ENCODE measurements at places on chromosomes 12 and 14.

- no peak overlapping the region for H3K4me3 ChIP-seq
- ATAC-seq = no peak
- no peaks in the 10 kb centered on the region for H3K27me3 ChIP-seq
- H3K4me1 ChIP-seq = no peaks in the 10 kb centered on the region
- no peak overlapping the region for H3K27ac ChIP-seq
Measured at GRCh38 chr12:78671295-78671694, 193.3 kb upstream of the SYT1 start.

DNA sequence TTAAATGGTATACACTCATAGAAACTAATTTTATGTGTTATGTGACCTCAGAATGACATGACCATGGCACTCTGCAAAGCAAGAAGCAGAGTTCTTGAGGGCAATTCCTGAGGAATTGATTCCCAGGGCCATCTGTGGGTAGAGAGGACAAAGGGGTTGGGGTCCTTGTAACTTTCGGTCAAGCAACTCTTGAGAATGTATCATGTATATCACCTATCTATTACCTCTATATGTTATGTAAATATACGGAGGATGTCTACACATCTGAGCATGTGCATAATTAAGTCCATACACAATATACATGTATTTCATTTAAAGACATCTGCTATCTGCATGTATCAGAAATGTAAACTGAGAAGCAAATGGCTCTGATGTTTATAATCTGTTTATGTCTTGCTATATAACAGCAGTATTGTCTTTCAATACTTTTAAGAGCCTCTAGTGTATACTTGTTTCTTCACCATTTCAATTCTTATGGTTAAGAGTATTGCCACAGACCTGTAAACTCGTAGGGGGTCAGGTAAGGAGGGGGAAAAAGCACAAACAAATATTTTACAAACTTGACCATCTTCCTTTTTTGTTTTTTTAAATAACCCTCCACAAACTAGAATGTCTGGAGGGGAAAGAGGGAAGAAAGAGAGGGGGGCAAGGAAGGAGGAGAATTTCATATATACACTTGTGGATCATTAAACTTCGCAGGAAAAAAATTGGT is 4.5 kb downstream of the FOXA1 start:
- H3K4me1 ChIP-seq = no peaks in the 10 kb centered on the region
- no peak overlapping the region for H3K27ac ChIP-seq
- ATAC-seq = no peak
- H3K36me3 ChIP-seq = no peaks in the 10 kb centered on the region
- H3K27me3 ChIP-seq = peaks cover 100% of the 10 kb centered on the region
- H3K4me3 ChIP-seq = no peak overlapping the region

- peak overlapping the region; percentile 37 for H3K27ac ChIP-seq
- H3K36me3 ChIP-seq = no peaks in the 10 kb centered on the region
- no peak for ATAC-seq
- H3K27me3 ChIP-seq = no peaks in the 10 kb centered on the region
- no peaks in the 10 kb centered on the region for H3K4me1 ChIP-seq
- no peak overlapping the region for H3K4me3 ChIP-seq
Measured at GRCh38 chr12:104011253-104011652, 38.7 kb downstream of the GLT8D2 start.

- peak overlapping the region; percentile 90 for H3K27ac ChIP-seq
- peak; percentile 6 for ATAC-seq
- peaks cover 20% of the 10 kb centered on the region for H3K36me3 ChIP-seq
- H3K4me1 ChIP-seq = peaks cover 60% of the 10 kb centered on the region
- H3K4me3 ChIP-seq = peak overlapping the region; percentile 76
Measured at GRCh38 chr12:55729819-55730818, 1.3 kb upstream of the CD63 start.

GRCh38 chr14:55389330-55389729 is 22.3 kb downstream of the ATG14 start:
- no peaks in the 10 kb centered on the region for H3K27me3 ChIP-seq
- H3K36me3 ChIP-seq = no peaks in the 10 kb centered on the region
- H3K4me3 ChIP-seq = no peak overlapping the region
- H3K4me1 ChIP-seq = no peaks in the 10 kb centered on the region

GRCh38 chr14:53884601-53885000 is 72.0 kb downstream of the BMP4 start:
- ATAC-seq = no peak
- H3K27ac ChIP-seq = no peak overlapping the region
- H3K4me3 ChIP-seq = no peak overlapping the region
- H3K4me1 ChIP-seq = no peaks in the 10 kb centered on the region
- H3K27me3 ChIP-seq = no peaks in the 10 kb centered on the region

DNA sequence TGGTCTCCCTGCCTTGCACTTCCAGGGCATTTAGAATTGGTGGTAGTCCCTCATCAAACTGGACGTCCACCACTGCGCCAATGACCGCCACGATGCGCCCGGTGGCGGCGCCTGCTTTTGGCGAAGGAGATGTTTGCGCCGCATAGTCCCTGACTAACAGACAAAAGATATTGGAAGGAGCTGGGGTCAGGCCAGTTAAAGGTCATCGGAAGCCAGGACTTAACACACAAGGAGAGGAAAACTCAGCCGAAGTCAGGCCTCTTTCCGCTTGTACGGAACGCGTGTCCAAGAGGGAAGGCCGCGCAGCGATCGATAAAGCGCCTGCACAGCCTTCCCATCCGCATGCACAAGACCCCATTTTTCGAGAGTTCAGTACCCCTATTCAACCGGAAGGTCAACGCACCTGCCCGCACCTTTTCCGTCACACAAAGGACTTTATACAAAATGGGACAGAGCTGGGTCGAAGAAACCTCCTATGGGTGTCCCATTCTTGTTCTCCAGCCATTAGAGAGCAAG is 525 bp downstream of the ATP5F1B start:
- H3K27ac ChIP-seq = peak overlapping the region; percentile 94
- H3K36me3 ChIP-seq = peaks cover 44% of the 10 kb centered on the region
- ATAC-seq = no peak
- peaks cover 13% of the 10 kb centered on the region for H3K4me1 ChIP-seq

GRCh38 chr12:47709237-47709636 is 3.4 kb upstream of the RPAP3 start:
- H3K27ac ChIP-seq = no peak overlapping the region
- no peaks in the 10 kb centered on the region for H3K4me1 ChIP-seq
- ATAC-seq = no peak
- no peaks in the 10 kb centered on the region for H3K36me3 ChIP-seq
- H3K4me3 ChIP-seq = no peak overlapping the region

GRCh38 chr14:103330536-103330935 is 3.5 kb upstream of the EIF5 start:
- H3K4me1 ChIP-seq = no peaks in the 10 kb centered on the region
- H3K27ac ChIP-seq = no peak overlapping the region
- no peaks in the 10 kb centered on the region for H3K27me3 ChIP-seq
- H3K36me3 ChIP-seq = no peaks in the 10 kb centered on the region
- ATAC-seq = no peak

- no peak for ATAC-seq
- no peaks in the 10 kb centered on the region for H3K36me3 ChIP-seq
- no peak overlapping the region for H3K4me3 ChIP-seq
- no peaks in the 10 kb centered on the region for H3K27me3 ChIP-seq
- H3K27ac ChIP-seq = no peak overlapping the region
Measured at GRCh38 chr12:95169368-95169767, 47.9 kb downstream of the FGD6 start.

DNA sequence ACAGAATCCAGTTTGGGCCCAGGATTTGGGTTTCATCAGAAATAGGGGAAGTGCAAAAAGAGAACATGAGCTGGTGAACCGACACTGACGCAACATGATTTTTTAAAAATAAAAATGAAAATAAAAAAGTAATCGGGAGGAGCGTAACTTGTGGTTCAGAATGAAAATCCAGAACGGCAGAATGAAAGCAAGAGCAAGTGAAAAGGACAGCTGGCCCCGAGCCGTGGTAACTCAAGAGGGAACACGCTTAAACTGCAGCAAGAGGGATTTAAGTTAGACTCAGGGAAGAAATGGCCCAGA is 1.6 kb downstream of the SLC6A12 start:
- H3K4me1 ChIP-seq = no peaks in the 10 kb centered on the region
- H3K27ac ChIP-seq = no peak overlapping the region
- H3K27me3 ChIP-seq = peaks cover 87% of the 10 kb centered on the region
- peak overlapping the region; percentile 5 for H3K4me3 ChIP-seq
- ATAC-seq = no peak

DNA sequence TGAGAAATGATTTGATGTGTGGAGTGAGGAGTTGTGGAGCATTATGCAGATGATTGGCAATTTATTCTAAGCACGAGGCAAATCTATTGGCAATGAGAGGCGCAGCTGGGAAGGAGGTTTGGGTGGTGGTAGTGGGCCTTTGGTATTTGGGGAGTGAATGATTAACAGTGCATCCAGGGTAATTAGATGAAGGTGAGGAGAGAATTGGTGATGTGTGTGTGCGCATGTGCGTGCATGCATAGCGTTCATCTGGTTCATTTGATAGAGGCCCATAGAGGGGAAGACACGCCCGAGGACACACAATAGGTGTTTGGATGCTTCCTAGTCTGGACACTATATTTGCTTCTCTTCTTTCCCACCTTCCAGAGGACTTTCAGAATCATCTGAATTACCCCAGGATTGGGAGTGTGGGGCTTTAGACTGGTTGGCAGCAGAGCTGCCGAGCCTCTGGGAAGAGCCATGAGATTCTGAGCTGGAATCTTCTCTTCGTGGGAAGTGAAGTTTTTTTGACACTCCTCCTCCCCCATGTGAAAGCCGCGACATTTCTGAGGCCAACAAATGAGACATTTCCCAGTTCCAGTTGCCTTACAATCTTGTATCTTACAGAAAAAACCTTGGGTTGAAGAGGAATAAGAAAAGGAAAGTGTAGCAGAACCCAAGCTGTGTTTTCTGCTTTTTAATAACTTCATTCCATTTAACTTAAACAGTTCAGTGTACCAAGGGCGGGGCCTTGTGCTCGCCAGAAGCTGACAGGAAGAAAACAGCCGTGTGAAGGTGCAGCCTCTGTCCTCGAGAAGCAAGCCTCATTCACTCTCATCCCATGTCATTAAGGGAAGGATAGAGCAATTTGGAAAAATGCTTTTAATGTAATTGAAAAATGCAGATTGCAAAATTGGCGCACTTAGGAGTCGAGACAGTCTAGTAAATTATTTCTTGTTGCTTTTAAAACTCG is 65.2 kb downstream of the SLC25A47 start:
- no peaks in the 10 kb centered on the region for H3K4me1 ChIP-seq
- H3K36me3 ChIP-seq = no peaks in the 10 kb centered on the region
- no peaks in the 10 kb centered on the region for H3K27me3 ChIP-seq
- H3K4me3 ChIP-seq = no peak overlapping the region

GRCh38 chr12:8226355-8226754 is 1.1 kb downstream of the FAM90A1 start:
- H3K4me3 ChIP-seq = no peak overlapping the region
- H3K27ac ChIP-seq = no peak overlapping the region
- H3K4me1 ChIP-seq = no peaks in the 10 kb centered on the region
- no peak for ATAC-seq
- no peaks in the 10 kb centered on the region for H3K36me3 ChIP-seq
- peaks cover 10% of the 10 kb centered on the region for H3K27me3 ChIP-seq

GRCh38 chr14:74302152-74302628 is 544 bp downstream of the ABCD4 start:
- H3K4me3 ChIP-seq = peak overlapping the region; percentile 60
- H3K4me1 ChIP-seq = no peaks in the 10 kb centered on the region
- no peaks in the 10 kb centered on the region for H3K36me3 ChIP-seq
- H3K27ac ChIP-seq = peak overlapping the region; percentile 55
- H3K27me3 ChIP-seq = no peaks in the 10 kb centered on the region
